ENCODE measurements at places on chromosomes 3 and 15.

GRCh38 chr15:76299786-76300185 is 11.5 kb downstream of the ETFA start:
- no peak for DNase-seq

DNA sequence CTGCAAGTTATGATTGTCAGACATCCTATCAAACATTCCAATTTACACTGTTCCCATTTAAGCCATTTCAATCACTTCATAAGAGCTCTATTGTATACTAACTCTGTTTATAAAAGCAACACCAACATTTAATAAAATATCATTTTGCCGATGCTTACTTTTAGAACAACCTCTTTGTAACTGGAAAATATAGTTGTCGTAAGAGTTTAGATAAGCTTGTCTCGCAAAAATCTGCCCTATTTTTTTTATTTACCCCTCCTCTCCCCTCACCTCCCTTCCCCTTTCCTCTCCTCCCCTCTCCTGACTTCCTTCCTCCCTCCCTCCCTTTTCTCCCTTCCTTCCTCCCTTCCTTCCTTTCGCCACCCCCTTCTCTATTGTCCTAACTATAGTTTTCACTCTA is 105.7 kb upstream of the PEX5L start:
- no peak for DNase-seq

- DNase-seq = no peak
These were observed 2.5 kb downstream of the CFAP92 start for GRCh38 chr3:128991355-128991895.

GRCh38 chr3:15011174-15011573 is 53.9 kb downstream of the MRPS25 start:
- peak; percentile 14 for DNase-seq
